T-cell (primary cell): ENCODE measurements at places on chromosomes 16 and 17.

DNA sequence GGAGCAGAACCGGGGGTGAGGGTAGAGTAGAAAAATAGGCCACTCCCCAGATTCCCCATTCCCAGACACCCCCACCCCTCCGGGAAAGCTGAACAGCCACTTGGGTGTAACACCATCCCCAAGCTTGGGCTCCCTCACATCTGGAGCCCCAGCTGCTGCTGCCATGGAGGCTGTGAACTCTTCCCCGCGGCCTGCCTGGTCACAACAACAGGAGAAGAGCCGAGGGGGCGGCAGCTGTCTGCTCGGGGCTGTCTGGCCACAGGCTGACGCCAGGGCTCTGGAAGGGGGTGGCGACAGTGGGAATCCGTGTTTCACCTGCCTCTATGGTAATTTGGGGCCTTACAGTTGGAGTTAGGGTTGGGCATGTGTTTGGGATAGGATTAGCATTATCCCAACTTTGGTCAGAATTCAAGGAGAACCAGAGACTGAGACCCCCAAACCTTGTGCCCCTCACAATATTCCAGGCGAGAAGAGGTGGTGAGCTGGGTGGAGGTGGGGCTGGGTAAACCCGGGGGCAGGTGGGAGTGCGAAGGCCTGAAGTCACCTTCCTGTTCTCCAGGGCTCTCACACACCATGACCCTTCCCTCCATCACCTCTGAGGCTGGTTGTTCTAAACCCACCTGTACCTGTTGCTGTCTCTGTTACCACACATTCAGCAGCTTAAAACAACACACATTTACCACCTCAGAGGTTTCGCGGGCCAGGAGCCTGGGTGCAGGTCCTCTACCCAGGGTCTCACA lies 29.7 kb upstream of the NXPH3 start:
- no peak for DNase-seq

DNA sequence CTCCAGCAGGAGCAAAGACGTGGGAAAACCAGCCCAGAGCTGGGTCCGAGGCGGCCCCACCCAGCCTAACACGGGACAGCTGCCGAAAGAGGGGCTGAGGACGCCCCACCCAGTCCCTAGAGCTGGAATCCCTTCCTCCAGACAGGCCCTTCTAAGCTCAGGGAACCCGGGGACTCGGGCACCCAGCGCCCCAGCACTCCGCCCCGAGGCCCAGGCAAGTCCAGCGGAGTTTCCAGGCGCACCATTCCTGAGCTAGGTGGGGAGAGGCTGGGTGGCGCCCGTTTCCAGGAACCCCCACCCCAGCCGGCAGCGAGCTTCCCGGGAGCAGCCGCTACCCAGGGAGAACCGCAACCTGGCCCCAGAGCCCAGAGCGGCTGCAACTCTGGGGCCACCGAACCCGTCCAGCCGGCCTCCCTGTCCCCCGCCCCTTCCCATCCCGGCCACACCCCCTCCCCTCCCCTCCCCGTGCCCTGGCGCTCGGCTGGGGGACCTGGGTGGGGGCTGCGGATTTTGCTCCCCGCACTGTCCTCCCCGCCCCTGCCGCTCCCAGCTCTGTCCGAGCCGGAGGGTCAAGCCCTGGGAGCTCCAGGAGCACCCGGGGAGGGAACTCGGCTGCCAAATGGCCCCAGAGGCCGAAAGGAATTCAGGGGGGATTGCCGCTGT lies 536 bp downstream of the TMC6 start:
- no peak for DNase-seq

GRCh38 chr16:88854306-88855111 lies 2.2 kb downstream of the GALNS start:
- peak; percentile 33 for DNase-seq

- DNase-seq = no peak
Observed at GRCh38 chr17:41338961-41339485, 11.6 kb downstream of the KRT33A start.

GRCh38 chr16:13507530-13507929 lies 412.4 kb upstream of the ERCC4 start:
- no peak for DNase-seq

DNA sequence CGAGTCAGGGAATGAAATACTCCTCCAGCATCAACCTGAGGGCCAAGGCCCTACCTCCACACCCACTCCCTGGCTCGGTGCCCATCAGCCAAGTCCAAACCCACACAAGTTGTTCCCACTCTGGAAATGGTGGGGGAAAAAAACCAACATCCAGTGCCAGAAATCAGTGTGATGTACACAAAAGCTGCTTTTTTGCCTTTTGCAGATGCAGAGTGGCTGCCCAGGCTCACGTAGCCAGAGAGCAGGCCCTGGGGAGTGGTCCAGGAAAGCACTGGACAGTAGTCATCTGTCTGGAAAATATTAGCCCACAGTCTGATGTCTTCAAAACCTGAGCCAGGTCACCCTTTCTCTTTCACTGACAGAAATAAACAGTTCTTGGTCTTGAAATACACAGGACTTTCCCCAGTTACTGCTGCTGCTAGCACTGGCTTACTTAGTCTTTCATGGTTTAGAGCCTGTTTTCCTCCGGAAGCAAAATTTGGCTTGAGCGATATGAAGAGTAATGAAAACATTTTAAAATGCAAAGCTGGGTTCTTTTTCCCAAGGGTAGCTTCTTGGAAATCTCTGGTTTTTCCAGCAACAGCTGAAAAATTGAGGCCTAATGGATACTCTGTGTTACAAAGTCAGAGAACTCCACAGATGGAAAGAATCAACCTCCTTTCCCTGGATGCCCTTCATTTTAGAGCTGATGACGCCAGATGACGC lies 18.2 kb upstream of the NOS2 start:
- DNase-seq = no peak

DNA sequence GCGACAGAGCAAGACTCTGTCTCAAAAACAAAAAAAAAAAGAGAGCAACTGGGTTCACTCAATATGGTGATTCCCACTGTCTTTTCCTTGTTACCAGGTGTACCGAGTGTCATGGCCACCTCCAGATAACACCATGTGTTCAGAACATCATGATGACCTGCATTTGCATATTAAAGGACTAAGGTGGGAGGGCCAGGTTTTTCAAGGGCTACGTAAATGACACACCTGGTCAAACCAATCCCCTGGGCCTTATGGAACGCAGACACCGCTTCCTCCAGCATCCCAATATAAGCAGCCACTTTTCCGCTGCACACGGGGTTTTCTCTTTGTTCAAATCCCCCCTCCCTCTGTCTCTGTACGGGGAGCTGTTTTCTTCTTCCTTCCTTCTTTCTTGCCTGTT lies 29.3 kb downstream of the WSCD1 start:
- DNase-seq = no peak

DNA sequence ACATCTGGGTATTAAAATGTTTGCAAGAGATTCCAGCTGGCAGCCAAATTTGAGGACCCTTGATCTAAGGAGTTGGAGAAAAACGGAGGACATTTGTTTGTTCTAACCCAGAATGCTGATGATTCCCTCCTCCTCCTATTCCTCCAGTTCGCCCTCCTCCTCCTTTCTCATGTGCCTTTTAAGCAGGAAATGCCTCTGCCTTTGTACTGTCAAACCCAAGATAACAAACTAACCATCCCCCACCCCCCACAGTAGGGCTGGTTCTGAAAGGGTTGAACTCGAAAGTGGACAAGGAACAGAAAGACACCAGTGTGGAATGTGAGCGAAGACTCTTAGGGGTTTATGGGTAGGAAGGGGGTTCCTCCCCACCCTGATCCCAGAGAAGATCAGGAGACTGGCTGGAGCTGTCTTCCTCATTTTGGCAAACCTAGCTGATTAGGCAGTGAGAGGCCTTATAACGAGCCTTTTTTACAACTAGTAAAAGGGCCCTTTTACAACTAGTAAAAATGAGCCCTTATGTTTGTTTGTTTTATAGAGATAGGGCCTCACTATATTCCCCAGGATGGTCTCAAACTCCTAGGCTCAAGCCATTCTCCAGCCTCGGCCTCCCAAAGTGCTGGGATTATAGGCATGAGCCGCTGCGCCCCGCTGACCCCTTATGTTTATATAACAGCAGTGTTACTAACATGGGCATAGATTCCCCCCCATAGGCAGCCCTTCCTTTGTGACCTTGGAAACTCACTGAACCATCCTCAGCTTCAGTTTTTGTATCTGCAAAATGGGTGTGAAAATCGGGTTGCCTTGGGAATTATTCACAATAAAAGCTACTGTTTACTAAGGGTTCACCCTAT lies 975 bp downstream of the CHD9 start:
- no peak for DNase-seq

- no peak for DNase-seq
Observed at GRCh38 chr16:85248857-85249256, 136.6 kb upstream of the CIBAR2 start.

GRCh38 chr17:66177048-66177447 lies 14.9 kb downstream of the CEP112 start:
- no peak for DNase-seq

- no peak for DNase-seq
Observed at GRCh38 chr17:80402959-80403358, 12.0 kb upstream of the ENDOV start.

DNA sequence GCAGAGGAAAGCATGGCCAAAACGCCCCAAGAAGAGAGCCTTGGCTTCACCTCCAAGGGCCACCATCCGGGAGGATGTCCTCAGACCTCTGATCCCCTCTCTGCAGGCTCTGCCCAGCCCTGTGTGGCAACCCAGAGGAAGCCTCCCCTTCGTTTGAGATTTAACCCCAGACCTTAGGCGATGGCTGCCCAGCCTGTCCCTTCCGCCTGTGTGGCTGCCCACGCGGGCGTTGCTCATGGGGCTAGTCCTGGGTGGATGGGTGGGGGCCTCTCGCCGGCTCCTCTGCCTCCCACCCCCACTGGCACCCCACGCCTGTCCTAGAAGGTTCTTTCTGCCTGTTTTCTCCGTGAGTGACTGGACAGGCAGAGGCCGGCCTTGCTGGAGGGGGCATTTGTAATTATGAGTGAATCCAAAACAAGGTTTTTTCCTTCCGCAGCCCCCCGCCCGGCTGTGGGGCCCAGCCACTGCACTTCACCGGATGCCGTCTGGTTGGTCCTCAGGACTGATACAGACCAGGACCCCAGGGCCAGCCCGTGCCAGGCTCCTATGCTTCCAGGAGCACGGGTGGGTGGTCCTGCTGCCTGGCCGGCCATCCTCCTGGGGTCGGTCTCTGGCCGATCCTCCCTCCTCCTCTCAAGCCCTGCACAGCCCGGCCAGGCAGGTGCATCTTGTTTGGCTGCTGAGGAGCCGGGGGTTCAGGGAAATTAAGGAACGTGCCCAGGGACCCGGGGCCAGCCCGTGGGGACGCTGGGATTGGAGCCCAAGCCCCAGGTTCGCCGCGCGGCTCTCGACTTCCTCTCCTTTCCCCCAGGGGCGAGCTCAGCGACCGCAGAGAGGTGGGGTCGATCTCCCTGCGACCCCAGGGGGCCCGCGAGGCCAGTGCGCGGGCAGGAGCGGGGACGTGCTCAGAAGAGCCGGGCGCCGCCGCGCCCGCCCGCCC lies at the start of gene TMEM235:
TMEM235 (plus strand) TSS at position 636 of the 940 bp plus-strand sequence. CDS start 393 bp downstream, outside the sequence.
- DNase-seq = no peak

DNA sequence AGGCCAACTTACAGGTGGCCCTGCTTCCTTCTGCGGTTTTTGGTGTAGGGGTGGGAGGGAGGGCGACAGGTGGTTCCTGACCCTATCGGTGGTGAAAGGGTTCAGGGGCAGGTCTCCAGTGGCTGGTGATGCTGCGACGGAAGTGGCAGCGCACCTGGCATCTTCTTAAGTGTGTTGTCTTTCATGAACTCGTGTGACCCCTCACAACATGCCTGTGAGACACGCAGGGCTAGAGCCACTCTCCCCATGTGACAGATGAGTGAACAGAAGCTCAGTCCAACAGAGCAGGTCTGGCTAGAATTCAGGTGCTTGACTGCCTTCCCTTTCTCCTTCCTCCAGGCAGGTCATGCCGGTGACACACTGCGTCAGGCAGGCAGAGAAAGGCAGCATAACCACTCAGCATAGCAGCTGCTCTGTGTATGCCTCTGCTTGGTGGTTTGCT lies 8.0 kb downstream of the TNFAIP1 start:
- DNase-seq = no peak

DNA sequence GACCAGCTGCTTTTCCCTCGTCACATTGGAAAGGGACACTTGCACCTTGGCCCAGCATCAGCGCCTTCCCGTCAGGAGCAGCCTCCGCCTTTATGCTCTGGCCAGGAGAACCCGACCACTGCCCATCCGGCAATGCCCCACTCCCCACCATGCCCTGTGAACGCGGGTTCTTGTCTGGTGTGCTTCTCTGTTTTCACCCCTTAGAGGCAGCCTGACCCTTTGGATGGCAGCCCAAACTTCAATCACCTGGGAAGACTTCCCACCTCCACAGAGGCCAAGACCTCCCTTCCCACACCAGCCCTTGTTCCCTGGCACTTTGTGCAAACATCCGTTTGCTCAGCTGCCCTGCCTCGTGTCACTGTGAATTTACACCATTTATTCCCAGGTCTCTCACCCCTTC lies 87.0 kb downstream of the DNAH17 start:
- DNase-seq = no peak

DNA sequence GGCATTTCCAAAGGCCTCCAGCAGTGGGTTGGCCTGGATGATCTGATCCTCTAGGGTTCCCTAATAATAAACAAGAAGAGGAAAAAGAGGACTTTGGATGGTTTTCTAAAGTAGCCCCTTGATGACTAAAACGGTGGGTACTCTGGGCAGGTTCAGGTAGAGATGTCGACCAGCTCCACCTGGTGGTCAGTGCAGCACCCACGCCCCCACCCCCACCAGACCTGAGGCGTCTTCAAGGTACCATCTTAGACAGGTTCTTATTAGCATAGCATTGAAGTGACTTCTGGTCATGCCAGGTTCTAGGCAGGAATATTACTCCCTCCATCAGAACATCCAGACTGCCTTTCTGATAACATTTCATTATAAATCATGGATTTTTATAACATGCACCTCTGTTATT lies 15.0 kb downstream of the MYH13 start:
- DNase-seq = no peak

- DNase-seq = no peak
Observed at GRCh38 chr17:39156491-39156890, 5.1 kb upstream of the PLXDC1 start.

DNA sequence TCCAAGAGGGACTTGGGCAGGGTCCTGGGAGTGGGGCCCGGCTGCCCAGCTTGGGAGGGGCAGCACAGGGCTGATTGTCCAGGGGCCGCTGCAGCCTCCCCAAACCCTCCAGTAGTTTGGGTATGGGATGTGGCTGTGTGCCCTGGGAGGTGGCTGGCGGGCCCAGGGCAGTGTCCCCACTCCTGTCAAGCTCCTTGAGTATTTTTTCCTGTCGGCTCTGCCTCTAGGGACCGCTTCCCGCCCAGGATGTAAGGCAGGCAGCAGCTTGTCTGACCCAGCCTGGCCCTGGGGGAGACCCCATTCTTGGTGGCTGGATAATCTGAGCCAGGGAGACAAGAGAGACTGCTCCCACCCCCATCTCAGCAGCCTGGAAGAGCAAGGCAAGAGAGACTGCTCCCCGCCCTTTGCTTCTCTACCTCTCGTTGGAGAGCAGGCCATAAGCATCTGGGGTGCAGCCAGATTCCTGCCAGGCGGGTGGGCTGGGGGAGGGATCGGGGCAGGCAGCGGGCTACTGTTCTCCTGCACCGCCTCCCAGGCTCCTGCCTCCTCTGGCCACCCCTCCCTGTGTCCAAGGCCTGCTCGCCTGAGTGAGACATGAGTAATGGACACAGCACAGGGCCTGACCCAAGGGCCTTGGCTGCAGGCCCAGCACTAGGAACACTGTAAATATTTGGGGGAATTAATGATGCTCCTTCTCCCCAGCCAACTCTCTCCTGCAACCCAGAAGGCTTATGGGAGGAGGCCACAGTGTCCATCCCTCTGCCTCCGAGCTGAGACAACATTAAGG lies 18.4 kb upstream of the ITGA3 start:
- no peak for DNase-seq
